ENCODE measurements at places on chromosomes 3 and 15. TPM values are rescaled to one million over a fixed set of nuclear protein-coding genes. Genes with fewer than 3 reads are reported as not detected.
A peak's percentile ranks its signal among the peaks of the same experiment; 100 is the strongest.

DNA sequence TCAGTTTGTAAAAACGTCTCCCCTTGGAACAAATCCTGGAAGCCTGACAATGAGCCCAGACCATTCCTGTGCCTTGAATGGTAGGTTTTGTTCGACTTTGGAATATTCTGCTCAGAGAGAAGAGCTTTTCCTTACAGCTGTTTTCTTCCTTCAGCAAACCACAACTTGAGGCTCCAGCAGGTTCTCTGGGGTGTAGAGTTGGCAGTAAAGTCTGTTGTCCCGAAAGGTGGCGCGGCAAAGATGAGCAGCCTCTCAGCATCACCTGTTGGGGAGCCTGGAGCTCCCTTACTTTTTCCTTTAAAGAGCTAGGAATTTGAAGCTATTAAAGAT is 65.4 kb downstream of the BOC start:
- no peak overlapping the region for H3K27ac ChIP-seq
- peaks cover 5% of the 10 kb centered on the region for H3K36me3 ChIP-seq
- DNase-seq: no peak
- H3K4me1 ChIP-seq: peaks cover 10% of the 10 kb centered on the region
- no peak overlapping the region for H3K4me3 ChIP-seq

- peaks cover 12% of the 10 kb centered on the region for H3K4me1 ChIP-seq
- no peak overlapping the region for H3K4me3 ChIP-seq
- no peak for DNase-seq
Observed at GRCh38 chr15:69718436-69718835, 265.8 kb downstream of the RPLP1 start.

- no peak for DNase-seq
- no peak overlapping the region for H3K4me3 ChIP-seq
- H3K4me1 ChIP-seq: peaks cover 2% of the 10 kb centered on the region
- H3K36me3 ChIP-seq: no peaks in the 10 kb centered on the region
- no peak overlapping the region for H3K27ac ChIP-seq
Observed at GRCh38 chr3:126423191-126424038, 28.7 kb downstream of the CFAP100 start.

DNA sequence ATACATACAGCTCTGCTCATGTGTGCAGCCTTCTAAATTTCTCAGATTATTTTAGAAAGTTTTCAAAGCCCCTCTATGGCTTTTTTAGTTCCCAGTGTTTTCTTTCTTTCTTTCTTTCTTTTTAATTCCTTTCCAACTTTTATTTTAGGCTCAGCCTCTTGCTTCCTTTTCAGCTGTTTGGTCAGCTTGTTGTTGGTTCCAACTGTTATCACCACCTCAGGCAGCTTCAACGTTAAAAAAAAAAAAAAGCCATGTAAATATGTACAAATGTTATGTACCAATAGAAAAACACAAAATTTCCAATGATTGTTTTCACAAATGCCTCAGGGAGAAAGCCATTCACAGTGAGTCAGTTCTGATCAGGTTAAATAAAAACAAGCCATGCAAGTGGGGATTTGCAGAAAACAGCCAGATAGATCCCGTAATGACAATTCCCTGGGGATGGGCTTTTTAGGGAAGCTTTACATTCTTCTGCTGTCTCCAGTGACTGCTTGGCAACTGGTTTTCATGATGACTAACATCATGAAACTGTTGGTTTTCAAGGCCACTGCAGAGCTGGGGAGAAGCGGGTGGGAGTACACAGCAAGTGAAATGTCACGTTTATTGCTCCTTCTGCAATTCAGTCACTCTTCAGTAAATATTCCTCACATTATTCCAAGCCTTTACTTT is 908.4 kb downstream of the EPHA3 start:
- H3K4me1 ChIP-seq: peaks cover 7% of the 10 kb centered on the region
- no peaks in the 10 kb centered on the region for H3K36me3 ChIP-seq
- H3K27ac ChIP-seq: peak overlapping the region; percentile 37
- DNase-seq: no peak
- H3K27me3 ChIP-seq: no peaks in the 10 kb centered on the region
- H3K4me3 ChIP-seq: no peak overlapping the region

DNA sequence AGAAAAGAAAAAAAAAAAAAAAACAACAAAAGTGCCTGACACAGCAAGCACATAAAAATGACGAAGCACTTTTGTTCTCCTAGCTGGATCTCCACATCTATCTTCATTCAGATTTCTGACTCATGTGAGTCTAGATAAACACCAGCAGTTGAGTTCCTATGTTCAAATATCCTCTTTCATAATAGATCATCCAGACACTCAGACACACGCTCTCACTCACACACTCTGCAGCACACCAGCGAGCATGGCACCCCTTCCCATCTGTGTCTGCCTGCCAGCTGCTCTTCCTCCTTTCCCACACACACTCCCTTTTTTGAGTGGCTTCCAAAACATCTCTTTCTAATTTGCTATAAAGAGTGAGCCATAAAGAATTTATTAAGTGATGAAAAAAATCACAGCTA is 19.8 kb upstream of the CELF6 start:
- H3K27me3 ChIP-seq: peaks cover 5% of the 10 kb centered on the region
- DNase-seq: no peak
- H3K36me3 ChIP-seq: peaks cover 18% of the 10 kb centered on the region
- H3K27ac ChIP-seq: no peak overlapping the region

Gene NAALADL2
- total RNA-seq: 3.5 TPM

Gene ACSBG1
- total RNA-seq: 0.13 TPM

DNA sequence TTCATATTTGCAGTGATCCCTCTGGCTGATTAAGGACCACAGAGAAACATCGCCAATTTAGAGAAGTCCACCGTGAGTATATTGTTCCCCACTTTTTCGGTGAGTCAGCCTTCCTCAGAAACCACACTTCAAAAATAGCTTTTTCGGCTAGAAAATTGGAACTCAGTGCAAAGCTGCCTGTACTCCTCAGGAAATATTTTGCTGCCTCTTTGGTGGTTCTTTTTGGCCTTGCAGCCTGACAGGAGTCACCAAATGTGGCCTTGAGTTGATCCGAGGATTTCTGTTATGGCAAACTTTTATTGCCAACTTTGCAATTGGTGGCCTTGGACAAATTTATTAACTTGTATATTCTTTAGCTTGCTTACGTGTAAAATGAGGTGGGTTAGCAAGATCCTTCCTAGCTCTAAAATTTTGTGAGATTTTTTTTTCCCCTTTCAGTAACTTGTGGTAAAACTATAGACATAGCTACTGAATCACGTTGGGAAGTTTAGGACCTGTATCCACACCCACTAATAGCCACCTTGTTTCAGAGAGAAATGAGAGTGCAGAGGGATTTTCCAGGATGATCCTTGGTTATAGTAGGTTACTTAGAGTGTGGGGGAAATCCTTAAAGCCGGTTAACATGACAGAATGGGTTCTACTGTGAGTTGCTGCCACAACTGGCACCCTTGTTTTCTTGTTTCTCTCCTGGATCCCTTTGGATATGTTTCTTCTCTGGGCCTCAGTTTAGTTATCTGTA is 9.9 kb downstream of the ARL6IP5 start:
- H3K4me3 ChIP-seq: no peak overlapping the region
- H3K36me3 ChIP-seq: no peaks in the 10 kb centered on the region
- DNase-seq: no peak
- peaks cover 3% of the 10 kb centered on the region for H3K27me3 ChIP-seq
- H3K27ac ChIP-seq: no peak overlapping the region

Gene SOX14
- 19.7 TPM for total RNA-seq

GRCh38 chr3:189813647-189814240 is 182.6 kb downstream of the TP63 start:
- peaks cover 1% of the 10 kb centered on the region for H3K27me3 ChIP-seq
- H3K27ac ChIP-seq: no peak overlapping the region
- no peak overlapping the region for H3K4me3 ChIP-seq
- no peaks in the 10 kb centered on the region for H3K4me1 ChIP-seq
- H3K36me3 ChIP-seq: no peaks in the 10 kb centered on the region

GRCh38 chr15:58213587-58214338 is 75.6 kb downstream of the AQP9 start:
- no peak overlapping the region for H3K27ac ChIP-seq
- H3K4me1 ChIP-seq: peaks cover 7% of the 10 kb centered on the region
- no peak for DNase-seq
- H3K36me3 ChIP-seq: no peaks in the 10 kb centered on the region
- no peak overlapping the region for H3K4me3 ChIP-seq

Gene VPS18
- total RNA-seq: 39.2 TPM

- no peak overlapping the region for H3K27ac ChIP-seq
- H3K27me3 ChIP-seq: peaks cover 1% of the 10 kb centered on the region
- no peaks in the 10 kb centered on the region for H3K36me3 ChIP-seq
- DNase-seq: no peak
- no peak overlapping the region for H3K4me3 ChIP-seq
Observed at GRCh38 chr3:59809710-59810444, 760.1 kb upstream of the CFAP20DC start.

DNA sequence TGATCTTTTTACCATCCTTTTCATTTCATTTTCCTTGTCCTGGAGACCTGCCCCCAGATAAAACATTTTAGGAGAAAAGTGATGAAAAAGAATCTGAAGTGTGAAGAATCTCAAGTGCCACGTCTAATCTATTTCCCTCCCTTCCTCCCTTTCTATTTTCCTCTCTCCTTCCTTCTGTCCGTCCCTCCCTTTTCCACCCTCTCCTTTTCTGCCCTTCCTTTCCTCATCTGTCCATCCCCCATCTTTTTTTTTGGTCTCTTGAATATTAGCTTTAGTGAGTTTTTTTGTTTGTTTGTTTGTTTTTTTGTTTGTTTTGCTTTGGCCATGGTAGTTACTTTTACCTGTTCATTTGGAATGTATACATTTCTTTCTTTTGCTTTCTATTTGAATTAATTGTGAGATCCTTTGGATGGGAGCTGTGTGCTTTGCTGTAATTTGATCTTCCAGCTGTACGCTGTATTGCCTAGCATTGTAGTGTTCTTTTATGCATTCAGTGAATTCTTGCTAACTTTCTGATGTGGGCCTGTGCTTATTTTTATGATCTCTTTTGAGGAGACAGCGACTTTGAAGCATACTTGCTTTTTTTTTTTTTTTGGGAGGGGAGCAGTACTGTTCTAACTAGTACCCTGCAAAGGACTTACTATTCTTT is 19.2 kb downstream of the CDIN1 start:
- no peak overlapping the region for H3K27ac ChIP-seq
- no peaks in the 10 kb centered on the region for H3K27me3 ChIP-seq
- no peak overlapping the region for H3K4me3 ChIP-seq
- peaks cover 5% of the 10 kb centered on the region for H3K4me1 ChIP-seq
- no peak for DNase-seq

- no peaks in the 10 kb centered on the region for H3K36me3 ChIP-seq
- H3K27ac ChIP-seq: no peak overlapping the region
- DNase-seq: no peak
- H3K4me3 ChIP-seq: no peak overlapping the region
Observed at GRCh38 chr3:3503411-3503810, 295.8 kb upstream of the LRRN1 start.

Gene TRPM1
- total RNA-seq: not detected

Gene ZNF620
- total RNA-seq: 8.3 TPM

Gene STT3B
- total RNA-seq: 103 TPM

GRCh38 chr3:138338811-138339210 is 9.2 kb upstream of the NME9 start:
- no peaks in the 10 kb centered on the region for H3K27me3 ChIP-seq
- H3K4me1 ChIP-seq: no peaks in the 10 kb centered on the region
- H3K4me3 ChIP-seq: no peak overlapping the region
- H3K27ac ChIP-seq: no peak overlapping the region
- H3K36me3 ChIP-seq: no peaks in the 10 kb centered on the region
